ENCODE measurements at places on chromosomes 4 and X. TPM values are rescaled to one million over a fixed set of nuclear protein-coding genes. Genes with fewer than 3 reads are reported as not detected.

Gene DKK2
- not detected for total RNA-seq

Gene HSFX4
- not detected for total RNA-seq

Gene H2BW2
- total RNA-seq: not detected

Gene PGRMC2
- total RNA-seq: 79.4 TPM

GRCh38 chr4:78671903-78672815 lies 104.0 kb upstream of the BMP2K start:
- H3K27ac ChIP-seq: no peak overlapping the region
- H3K4me1 ChIP-seq: peaks cover 5% of the 10 kb centered on the region
- no peaks in the 10 kb centered on the region for H3K36me3 ChIP-seq
- no peak overlapping the region for H3K4me3 ChIP-seq
- no peak for DNase-seq

GRCh38 chr4:184408684-184409081 lies 65.7 kb downstream of the IRF2 start:
- H3K27me3 ChIP-seq: no peaks in the 10 kb centered on the region
- H3K36me3 ChIP-seq: peaks cover 25% of the 10 kb centered on the region

- no peak overlapping the region for H3K27ac ChIP-seq
- H3K4me1 ChIP-seq: no peaks in the 10 kb centered on the region
- no peaks in the 10 kb centered on the region for H3K27me3 ChIP-seq
Observed at GRCh38 chr4:7391637-7392437, 42.9 kb downstream of the PSAPL1 start.

Gene FGFBP1
- total RNA-seq: not detected

Gene PRSS48
- total RNA-seq: not detected

GRCh38 chr4:152927737-152928136 lies 8.4 kb upstream of the FHDC1 start:
- no peak overlapping the region for H3K4me3 ChIP-seq
- H3K4me1 ChIP-seq: peaks cover 6% of the 10 kb centered on the region
- DNase-seq: no peak

Gene RNF212
- total RNA-seq: not detected

DNA sequence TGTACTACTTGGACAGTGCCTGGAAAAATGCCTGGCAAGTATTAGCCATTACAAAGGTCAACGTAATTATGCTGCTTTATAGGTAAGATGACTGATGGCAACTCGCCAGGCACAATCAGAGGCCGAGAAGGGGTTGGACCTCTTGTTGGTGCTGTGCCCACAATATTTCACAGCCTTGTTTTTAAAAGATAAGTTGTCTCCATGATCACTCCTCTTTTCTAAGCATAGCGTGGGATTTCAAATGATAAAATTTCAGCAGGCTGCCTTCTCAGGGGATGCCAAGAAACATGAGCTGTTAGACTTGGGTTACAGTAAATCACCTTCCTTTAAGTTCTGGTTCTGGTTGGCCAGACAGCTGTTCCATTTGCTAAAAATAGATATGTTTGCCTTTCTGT lies 26.9 kb downstream of the HOPX start:
- no peak overlapping the region for H3K4me3 ChIP-seq
- no peaks in the 10 kb centered on the region for H3K36me3 ChIP-seq
- peak; percentile 22 for DNase-seq
